Cardiac muscle cell (in vitro differentiated cells and primary cell): ENCODE measurements at places on chromosomes 7 and 10. TPM values are rescaled to one million over a fixed set of nuclear protein-coding genes. Genes with fewer than 3 reads are reported as not detected.

- no peaks in the 10 kb centered on the region for H3K36me3 ChIP-seq
- no peak overlapping the region for H3K4me3 ChIP-seq
- H3K4me1 ChIP-seq: no peaks in the 10 kb centered on the region
- DNase-seq: peak; percentile 13
Observed at GRCh38 chr7:156473476-156474240, 166.9 kb upstream of the RNF32 start.

- DNase-seq: peak; percentile 33
- H3K27ac ChIP-seq: peak overlapping the region; percentile 47
- H3K27me3 ChIP-seq: no peaks in the 10 kb centered on the region
- no peaks in the 10 kb centered on the region for H3K36me3 ChIP-seq
Observed at GRCh38 chr7:101901661-101902491, 84.5 kb downstream of the CUX1 start.

PKD2L1 gene
- not detected in 2 replicates for total RNA-seq

COA1 gene
- total RNA-seq: 152 and 159 TPM in 2 replicates

OR6V1 gene
- not detected in 2 replicates for total RNA-seq
